ENCODE measurements at places on chromosomes 2 and 18.
A peak's percentile ranks its signal among the peaks of the same experiment; 100 is the strongest.

- no peak for DNase-seq
These were observed 31.9 kb downstream of the EXOC6B start for GRCh38 chr2:72793798-72794440.

- no peak for DNase-seq
These were observed 213.3 kb upstream of the PARD3B start for GRCh38 chr2:204331988-204332387.

- no peak for DNase-seq
These were observed 281.3 kb downstream of the ZNF804A start for GRCh38 chr2:184879671-184880070.

DNA sequence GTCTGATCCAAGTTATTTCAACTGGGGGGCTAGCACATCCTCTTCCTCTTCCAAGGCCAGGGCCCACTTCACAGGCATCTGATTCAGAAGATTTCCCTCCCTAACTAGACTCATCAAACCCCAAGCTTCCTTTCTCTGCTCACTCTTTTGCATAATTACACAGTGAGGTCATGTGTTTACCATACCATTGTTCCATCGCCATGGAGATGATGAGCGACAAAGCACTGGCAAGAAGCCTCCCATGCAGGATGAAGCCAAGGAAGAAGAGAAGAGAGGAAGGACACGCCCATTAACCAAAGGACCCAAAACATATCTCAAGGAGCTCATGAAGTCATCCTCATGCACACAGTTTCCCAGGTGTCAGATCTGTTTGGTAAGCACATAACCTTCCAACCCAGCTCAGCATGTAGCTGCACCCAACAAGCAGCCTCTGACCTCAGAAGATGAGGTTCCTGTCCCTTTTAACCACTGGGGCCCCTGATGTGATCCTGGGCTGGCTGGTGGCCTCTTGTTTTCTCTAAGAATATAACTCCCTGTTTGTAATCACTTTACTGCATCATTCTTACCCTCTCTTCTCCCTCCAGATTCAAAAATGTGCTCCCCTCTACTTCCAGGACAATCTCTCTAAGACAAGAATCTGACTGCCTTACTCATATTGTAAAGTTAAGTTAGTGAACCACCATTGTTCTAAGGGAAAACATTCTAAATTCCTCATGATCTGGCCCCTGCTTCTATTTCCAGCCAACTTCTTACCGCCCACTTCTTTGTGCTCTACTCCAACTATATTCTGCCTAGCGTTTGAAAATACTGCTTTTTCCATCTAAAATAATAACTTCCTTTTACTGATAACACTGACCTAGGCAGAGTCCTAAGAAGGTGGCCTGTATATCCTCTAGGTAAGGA is 190.1 kb downstream of the TTC32 start:
- DNase-seq = peak; percentile 89

DNA sequence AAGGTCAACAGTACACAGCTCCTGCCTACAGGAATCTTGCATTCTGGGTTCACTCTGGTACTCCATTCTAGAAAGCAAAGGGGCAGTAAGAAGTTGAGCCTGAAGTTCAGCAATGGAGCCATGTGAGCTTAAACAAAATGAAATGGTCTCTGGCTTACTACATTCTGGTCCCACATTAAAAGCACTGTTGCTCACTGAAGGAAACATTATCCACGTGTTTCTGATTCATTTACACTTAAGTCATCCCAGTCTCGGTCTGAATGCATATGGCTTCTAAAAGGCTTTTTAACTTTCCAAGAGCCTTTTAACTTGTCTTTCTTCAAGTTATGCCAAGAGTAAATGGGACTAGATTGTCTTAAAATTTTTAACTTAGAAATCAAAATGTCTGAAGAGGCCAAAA is 177.8 kb downstream of the LNPK start:
- no peak for DNase-seq

DNA sequence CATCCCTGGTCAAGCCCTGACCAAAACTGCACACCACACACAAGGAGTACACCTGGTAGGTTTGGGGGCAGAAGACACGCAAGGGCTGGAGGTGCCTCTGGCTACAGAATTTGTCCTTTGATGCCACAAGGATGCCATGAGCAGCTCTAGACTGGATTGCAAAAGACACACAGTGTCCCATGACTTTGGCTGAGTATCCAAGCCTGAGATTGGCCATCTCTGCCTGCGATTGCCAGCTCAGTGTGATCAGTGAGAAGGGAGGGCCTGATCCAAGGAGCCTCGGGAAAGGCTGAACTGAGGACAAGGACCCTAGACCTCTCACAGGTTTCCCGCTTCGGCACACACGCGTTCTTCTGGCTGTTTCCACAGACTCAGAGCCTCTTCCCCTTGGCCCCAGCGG is 60.0 kb upstream of the FOSL2 start:
- DNase-seq = no peak

- DNase-seq = no peak
These were observed 16.8 kb downstream of the COBLL1 start for GRCh38 chr2:164824872-164825271.

DNA sequence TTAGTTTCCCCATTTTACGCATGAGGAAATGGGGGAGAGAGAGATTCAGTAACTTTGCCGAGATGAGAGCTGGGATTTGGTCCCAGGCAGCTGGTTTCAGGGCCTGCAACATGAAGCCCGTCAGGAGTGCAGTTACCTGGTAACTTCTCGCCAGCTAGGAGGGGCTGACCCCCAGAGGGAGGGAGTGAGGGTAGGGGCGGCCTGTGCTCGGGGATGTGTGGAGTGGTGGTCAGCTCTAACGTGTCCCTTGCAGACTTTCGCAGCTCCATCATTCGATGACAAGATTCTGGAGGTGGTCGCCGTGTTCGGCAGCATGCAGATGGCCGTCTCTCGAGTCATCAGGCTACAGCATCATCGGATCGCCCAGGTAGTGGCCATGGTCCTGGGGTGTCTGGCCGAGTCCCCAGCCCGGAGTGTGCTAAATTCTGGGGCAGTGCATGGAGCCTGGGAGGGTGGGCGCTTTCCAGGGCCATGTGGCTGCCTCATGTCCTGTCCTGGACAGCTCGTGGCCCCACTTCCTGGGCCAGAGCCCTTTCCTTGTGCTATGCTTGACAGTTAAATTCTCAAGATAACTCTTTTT is 103.8 kb downstream of the DGKD start:
- DNase-seq = no peak

GRCh38 chr2:220533485-220533884 is 906.1 kb downstream of the SLC4A3 start:
- no peak for DNase-seq

- DNase-seq = no peak
These were observed 114.1 kb downstream of the EPB41L3 start for GRCh38 chr18:5429681-5430080.

DNA sequence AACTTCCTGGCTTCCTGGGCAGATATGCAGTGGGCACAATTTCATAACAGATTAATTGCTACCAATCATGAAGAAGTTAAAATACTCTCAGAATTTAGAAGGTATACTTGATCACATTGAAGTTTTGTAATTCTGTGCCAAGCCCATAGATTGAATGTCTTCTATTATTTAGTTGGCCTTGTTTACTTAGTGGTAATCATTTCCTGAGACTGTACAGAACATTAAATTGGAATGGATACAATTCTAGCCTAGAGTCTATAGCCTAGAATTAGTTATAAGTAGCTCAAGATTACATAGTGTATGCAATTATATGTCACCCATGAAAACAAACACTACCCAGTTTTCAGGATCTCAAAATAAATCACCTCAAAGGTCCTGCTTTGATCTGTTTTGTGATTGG is 615.8 kb downstream of the XIRP2 start:
- no peak for DNase-seq

DNA sequence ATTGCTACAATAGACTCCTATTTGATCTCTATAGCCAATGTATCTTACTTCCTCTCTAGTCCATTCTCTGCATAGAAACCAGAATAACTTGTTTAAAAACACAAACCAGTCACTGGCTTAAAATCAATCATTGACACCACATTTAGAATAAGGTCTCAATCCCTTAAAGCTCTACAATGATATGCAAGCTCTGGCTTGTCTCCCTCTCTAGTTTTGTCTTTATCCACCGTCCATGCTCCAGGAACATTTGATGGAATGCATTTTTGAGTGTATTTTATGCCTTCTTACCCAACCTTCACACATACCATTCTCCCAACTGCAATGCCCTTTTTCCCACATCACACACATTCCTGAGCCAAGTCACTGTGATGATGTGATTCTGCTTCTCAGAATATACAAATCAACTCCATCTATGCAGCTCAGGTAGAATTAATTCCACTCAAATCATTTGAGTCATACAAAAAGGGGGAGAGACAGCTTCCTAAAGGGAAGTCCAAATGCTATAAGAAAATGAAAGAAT is 1107.2 kb downstream of the DPP10 start:
- DNase-seq = no peak

GRCh38 chr2:120509991-120510735 is 164.2 kb downstream of the INHBB start:
- no peak for DNase-seq

GRCh38 chr2:151762694-151763093 is 28.4 kb upstream of the NEB start:
- no peak for DNase-seq

DNA sequence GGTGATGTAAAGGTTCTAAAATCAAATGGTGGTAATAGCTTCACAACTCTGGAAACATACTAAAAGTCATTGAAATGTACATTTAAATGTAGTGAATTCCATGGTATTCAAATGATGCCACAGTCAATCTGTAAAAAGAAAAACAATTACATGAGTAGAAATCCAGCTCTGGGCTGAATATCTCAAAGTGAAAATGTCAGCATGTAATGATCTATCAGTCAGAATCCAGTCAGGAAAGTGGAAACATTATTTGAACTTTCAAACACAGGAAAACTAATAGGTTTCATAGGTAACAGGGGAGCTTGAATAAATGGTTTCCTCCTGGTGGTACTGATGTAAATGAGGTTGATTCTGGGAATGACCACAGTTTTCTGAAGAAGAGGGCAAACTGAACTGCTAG is 186.4 kb downstream of the CDH7 start:
- DNase-seq = no peak

GRCh38 chr2:25098056-25098455 is 56.2 kb downstream of the EFR3B start:
- no peak for DNase-seq

DNA sequence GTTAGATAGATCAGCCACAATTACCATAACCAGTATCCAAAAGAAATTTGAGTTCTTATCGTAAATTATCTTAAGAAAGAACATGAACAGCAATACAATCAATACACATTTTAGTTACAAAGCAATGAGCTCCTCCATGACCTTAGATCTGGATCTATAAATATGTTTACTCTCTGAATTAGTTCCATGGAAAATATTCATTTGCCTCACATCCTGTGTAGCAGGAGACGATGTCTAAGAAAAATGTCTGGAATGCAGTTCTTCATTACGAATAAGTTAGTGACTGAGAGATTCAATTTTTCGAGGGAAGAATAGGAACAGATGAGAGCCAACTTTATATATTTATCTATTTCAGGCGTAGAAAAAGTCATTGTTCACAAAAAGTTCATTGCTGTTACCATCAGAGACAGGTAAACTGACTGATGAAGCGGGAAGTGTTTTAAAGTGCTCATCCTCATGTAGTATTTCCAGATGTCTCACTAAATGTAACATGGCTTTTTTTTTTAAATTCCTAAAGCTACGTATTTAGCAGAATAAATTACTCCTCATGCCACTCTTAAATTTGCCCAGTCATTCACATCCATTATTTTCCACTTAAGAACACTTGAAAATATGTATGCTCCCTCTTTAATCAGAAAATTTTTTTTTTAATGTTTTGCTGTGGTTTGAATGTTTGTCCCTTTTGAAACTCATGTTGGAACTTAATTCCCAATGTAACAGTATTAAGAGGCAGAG is 106.5 kb upstream of the SCN1A start:
- DNase-seq = peak; percentile 77

- DNase-seq = peak; percentile 18
These were observed 140.5 kb downstream of the LRP2 start for GRCh38 chr2:169221745-169222369.

- DNase-seq = no peak
These were observed 25.0 kb downstream of the TTN start for GRCh38 chr2:178782236-178782635.

GRCh38 chr18:79496978-79497637 is 101.4 kb downstream of the NFATC1 start:
- DNase-seq = no peak

DNA sequence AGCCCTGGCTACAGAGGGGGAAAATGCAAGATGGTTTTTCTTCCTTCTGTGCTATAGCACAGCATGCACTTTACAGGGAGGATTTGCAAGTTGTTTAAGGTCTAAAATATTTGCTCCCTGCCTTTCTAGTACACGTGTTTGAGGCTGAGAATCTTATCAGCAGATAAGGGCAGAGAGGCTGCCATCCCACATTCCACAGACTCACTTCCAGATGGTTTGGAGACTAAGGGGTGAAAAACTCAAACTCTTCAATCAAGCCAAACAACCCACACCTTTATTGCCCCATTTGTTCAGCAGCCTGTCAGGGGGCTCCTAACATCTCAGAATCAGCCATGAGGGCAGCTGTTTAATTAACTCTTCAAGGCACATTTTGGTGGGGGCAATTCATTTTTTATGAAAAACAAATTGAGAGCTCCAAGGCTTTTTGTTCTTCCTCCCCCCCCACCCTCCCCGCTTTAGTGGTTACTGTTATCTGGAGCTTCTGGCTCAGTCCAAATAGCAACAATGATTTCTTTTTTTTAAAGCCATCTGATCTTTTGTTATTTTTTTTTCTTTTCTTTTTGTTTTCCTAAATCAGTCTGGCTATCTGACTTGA is 242.6 kb upstream of the NT5C1B start:
- no peak for DNase-seq

- no peak for DNase-seq
These were observed 21.9 kb downstream of the FER1L5 start for GRCh38 chr2:96664366-96664925.

GRCh38 chr18:35572644-35573043 is 8.9 kb upstream of the GALNT1 start:
- no peak for DNase-seq

DNA sequence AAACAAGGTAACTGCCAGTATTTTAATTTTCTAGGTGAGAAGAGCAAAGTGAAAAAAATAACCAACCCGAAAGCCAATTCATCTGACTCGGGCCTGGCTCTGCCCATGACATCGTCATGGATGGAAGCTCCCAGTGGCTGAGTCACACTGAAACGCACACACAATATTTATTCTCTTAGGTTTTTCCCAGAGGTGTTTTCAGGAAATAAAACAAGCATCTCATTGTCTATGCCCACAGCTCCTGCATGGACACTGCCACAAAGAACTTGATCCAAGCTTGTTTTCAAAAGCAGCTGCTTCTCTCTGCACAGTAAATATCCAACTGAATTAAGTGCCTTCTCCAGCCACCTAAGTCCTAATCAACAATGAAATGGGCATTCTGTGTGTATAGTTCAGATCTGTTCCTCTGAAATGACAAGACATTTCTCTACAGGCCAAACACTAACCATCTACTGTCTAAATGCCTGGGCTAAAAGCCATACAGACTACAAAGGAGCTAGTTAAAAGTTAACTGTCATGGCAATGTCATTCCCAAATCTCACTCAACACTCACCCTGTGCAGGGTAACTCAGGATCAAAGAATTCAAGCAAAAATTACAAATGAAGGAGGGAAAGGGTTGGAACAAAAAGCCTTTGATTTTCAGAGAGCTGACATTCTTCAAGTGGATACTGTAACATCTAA is 62.9 kb downstream of the RPL31 start:
- DNase-seq = peak; percentile 52
